ENCODE measurements at places on chromosomes 16 and 17.

GRCh38 chr17:60840456-60840855 is 162.8 kb downstream of the BCAS3 start:
- no peak for DNase-seq

- DNase-seq, result no peak
Measured at GRCh38 chr16:62751218-62751617, 715.0 kb upstream of the CDH8 start.

DNA sequence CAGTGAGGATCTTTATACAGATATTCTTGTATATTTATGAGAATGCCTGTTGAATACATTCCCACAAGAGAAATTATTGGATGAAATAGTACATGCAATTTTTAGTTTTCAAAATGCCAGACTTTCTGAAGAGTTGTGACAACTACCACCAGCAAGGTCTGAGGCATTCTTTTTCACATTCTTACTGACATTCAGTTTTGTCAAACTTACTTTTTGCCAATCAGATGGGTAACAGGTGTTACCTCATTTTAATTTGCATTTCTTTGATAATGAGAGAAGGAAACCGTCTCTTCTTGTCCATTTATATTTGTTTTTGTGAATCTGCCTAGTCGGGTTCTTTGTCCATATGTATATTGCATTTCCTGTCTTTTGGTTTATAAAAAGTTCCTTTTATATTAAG is 24.3 kb downstream of the NOL11 start:
- no peak for DNase-seq

GRCh38 chr16:88339930-88340754 is 42.6 kb upstream of the ZNF469 start:
- DNase-seq, result no peak

- DNase-seq, result no peak
Measured at GRCh38 chr17:28616281-28616680, 2.3 kb upstream of the RSKR start.

GRCh38 chr16:46839986-46840443 is 9.0 kb upstream of the C16orf87 start:
- DNase-seq, result no peak

GRCh38 chr16:84427553-84427952 is 59.2 kb downstream of the ATP2C2 start:
- no peak for DNase-seq

DNA sequence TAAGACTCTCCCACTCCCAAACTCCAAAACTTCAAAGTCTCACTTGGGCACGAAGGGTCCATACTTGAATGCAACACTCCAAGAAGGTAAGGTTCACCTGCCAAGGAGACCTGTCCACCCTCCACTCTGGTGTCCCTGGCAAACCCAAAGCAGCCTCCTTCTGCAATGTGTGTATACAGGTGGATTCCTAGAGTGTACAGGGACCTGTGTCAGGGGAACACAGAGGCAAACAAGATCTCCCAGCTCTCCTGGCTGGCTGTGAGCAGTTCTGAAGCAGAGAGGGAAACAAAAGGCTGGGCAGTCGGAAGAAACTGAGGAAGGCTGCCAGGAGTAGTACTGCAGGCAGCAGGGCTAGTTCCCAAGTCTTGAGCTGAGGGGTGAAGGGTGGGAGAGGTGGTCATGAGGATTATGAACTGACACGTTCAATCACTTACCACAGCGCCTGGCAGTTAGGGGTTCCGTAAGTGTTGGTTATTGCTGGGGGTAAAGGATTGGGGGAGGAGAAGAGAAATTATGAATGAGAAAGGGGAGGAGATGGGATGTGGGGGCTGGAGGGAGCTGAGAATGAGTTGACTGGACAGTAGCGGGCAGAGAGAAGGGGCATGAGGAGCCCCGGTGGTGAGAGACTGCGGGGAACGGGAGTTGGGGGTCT is 795 bp downstream of the KCTD13 start:
- no peak for DNase-seq

GRCh38 chr16:10926094-10926493 is 16.2 kb downstream of the DEXI start:
- no peak for DNase-seq

GRCh38 chr16:11507991-11508390 is 78.7 kb downstream of the LITAF start:
- no peak for DNase-seq

- DNase-seq, result no peak
Measured at GRCh38 chr16:69747115-69747514, 7.6 kb downstream of the NOB1 start.

GRCh38 chr16:69568676-69569075 is 2.9 kb downstream of the NFAT5 start:
- DNase-seq, result no peak

DNA sequence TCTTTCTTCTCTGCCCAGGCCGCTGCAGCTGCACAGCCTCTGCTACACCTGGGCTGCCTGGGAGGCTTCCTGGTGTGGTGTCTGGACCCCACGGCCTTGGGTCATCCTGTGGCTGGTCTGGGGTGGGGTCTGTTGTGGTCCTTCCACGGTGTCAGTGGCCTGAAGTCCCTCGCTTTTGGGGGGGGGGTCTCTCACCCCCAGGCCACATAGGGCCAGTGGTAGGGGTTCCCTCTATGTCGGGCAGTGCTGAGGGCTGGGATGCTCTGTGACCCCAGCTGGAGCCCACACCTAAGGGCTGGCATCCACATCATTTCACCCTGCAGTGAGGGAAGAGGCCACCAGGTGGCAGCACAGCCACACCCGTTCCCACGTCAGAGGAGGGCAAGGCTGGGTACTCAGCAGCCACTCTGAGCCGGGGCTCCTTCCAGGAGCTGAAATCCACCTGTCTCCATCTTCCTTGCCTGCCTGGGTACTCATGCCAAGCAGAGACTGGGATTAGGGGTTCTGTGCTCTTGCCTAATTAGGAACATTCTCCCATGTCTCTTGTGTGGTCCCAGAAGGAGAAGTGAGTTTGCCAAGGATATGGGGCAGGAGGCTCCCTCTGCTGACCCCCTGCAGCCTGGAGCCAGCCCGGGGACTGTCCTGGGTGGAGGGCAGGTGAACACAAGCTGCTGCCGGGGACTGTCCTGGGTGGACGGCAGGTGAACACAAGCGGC is 13.0 kb downstream of the ENGASE start:
- DNase-seq, result peak; percentile 61

GRCh38 chr16:28292731-28293600 is 641 bp downstream of the SBK1 start:
- DNase-seq, result no peak

GRCh38 chr17:55441544-55441943 is 19.9 kb upstream of the MMD start:
- DNase-seq, result no peak

GRCh38 chr17:44113868-44114840 is 9.3 kb downstream of the HDAC5 start:
- DNase-seq, result no peak

- no peak for DNase-seq
Measured at GRCh38 chr16:69871708-69872107, 79.4 kb upstream of the CLEC18A start.

GRCh38 chr16:73170612-73171038 is 122.7 kb upstream of the ZFHX3 start:
- DNase-seq, result no peak

Data from T follicular helper cell (primary cell).